ENCODE measurements at places on chromosomes 6 and 20. TPM values are rescaled to one million over a fixed set of nuclear protein-coding genes. Genes with fewer than 3 reads are reported as not detected.

C6orf132 gene
- 2.6 TPM for total RNA-seq

- DNase-seq: peak; percentile 90
Observed at GRCh38 chr6:111997078-111997852, 56.6 kb upstream of the CCN6 start.

KHDC1L gene
- total RNA-seq: not detected

DNA sequence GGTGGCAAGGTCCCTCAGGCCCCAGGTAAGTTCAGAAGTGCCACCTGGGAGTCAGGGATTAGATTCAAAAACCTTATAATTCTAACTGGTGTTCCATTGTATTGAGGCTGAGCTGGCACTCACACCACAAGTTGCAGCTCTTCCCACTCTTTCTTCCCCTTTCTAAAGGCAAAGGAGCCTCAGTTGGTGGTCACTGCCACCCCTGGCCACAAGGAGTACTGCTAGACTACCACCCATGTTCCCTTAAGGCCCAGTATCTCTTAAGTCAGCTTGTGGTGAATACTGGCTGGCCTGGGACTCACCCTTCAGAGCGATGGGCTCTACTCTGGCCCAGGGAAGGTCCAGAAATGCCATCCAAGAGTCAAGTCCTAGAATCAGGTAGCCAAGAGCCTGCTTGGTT, 421.1 kb upstream of the KHDRBS2 start:
- no peak for DNase-seq

HLA-DRB1 gene
- 82.1 TPM for total RNA-seq

DNA sequence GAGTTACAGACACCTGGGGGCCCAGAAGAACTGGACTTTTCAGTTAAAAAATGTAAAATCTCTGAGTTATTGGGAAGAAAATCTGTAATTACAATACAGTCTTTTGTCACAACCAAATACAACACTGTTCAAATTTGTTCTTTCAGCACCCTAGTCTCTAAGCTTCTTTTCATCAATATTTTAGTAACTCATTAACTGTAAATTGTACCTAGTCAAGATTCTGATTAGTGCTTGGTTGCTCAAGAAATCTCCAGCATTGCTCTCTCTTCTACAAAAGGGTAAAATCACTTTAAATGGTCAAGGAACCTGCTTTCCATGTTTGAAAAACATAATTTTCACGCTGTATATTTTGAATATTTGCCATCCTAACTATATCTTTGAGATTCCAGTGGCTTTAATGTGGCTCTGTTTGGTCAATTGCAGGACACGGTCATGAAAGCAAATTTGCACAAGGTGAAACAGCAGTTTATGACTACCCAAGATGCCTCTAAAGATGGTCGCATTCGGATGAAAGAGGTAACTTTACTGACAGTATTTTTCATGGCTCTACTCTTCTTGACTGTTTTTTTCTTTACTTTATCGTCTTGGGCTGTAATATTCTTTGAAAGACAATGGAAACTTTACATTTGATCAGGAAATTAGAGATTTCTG, 9.2 kb downstream of the SCGN start:
- DNase-seq: no peak
